Calu3 (cell line): ENCODE measurements at places on chromosomes 11 and 22. TPM values are rescaled to one million over a fixed set of nuclear protein-coding genes. Genes with fewer than 3 reads are reported as not detected.

- peaks cover 25% of the 10 kb centered on the region for H3K4me1 ChIP-seq
- H3K27me3 ChIP-seq = peaks cover 9% of the 10 kb centered on the region
- H3K27ac ChIP-seq = no peak overlapping the region
- peak overlapping the region; percentile 86 for H3K4me3 ChIP-seq
Observed at GRCh38 chr22:20395907-20396287, 1.9 kb downstream of the ZNF74 start.

DNA sequence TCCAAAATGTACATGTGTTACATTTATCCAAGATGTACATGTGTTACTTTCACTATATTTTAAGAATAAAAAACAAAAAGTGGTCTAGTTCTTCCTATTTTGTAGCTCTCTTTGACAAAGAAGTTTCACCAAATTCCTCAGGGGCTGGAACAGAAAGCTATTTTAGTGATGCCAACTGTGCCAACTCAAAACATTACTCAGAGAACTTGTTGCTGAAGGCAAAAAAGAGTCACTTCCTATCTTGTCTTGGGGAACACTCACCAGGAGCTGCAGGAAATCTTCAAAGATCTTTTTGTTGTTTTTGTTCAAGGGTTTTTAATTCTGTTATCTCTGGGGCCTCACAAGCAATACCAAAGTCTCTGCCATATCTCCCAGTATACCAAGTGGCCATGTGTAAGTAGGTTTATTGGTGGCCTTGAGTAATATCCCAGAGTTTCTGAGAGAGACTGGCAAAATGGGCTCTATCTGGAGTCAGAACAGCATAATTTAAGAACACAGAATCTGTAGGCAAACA lies 13.6 kb upstream of the EED start:
- no peak overlapping the region for H3K27ac ChIP-seq
- no peak for DNase-seq
- peaks cover 8% of the 10 kb centered on the region for H3K4me1 ChIP-seq
- H3K36me3 ChIP-seq = no peaks in the 10 kb centered on the region
- H3K27me3 ChIP-seq = no peaks in the 10 kb centered on the region

- no peak overlapping the region for H3K27ac ChIP-seq
- no peaks in the 10 kb centered on the region for H3K27me3 ChIP-seq
- DNase-seq = no peak
- H3K4me1 ChIP-seq = no peaks in the 10 kb centered on the region
- no peak overlapping the region for H3K4me3 ChIP-seq
- H3K36me3 ChIP-seq = peaks cover 38% of the 10 kb centered on the region
Observed at GRCh38 chr22:45757068-45757467, 85.4 kb downstream of the ATXN10 start.

DNA sequence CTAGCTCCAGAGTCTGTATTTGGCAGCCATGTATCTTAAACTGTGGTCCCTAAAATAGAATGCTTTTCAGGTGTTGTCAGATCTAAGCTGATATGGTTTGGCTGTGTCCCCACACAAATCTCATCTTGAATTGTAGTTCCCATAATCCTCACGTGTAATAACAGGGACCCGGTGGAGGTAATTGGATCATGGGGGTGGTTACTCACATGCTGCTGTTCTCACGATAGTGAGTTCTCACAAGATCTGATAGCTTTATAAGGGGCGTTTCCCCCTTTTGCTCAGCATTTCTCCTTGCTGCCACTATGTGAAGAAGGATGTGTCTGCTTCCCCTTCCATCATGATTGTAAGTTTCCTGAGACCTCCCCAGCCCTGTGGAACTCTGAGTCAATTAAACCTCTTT lies 199.9 kb upstream of the ISX start:
- no peak overlapping the region for H3K27ac ChIP-seq
- H3K4me3 ChIP-seq = no peak overlapping the region
- H3K4me1 ChIP-seq = no peaks in the 10 kb centered on the region
- H3K36me3 ChIP-seq = no peaks in the 10 kb centered on the region
- no peaks in the 10 kb centered on the region for H3K27me3 ChIP-seq

DNA sequence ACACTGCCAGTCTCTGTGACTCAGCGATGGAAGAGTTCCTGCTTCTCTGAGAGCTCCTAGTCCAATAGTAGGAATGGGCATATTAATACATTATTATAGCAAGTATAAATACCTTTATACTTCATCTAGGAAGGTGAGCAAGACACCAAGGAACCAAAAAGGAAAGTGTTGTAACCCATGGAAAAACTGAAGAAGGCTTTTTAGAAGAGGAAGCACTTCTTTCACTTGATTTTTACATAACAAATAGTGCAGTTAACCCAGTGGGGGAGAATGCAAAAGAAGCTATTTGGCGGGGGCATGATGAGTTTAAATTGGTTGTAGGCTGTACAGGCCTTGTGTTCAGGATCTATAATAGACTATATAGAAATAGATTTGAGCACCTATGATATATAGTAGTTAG lies 31.2 kb upstream of the C11orf87 start:
- no peaks in the 10 kb centered on the region for H3K4me1 ChIP-seq
- H3K4me3 ChIP-seq = no peak overlapping the region
- no peaks in the 10 kb centered on the region for H3K27me3 ChIP-seq

GRCh38 chr22:29145321-29146072 lies 60.2 kb upstream of the EMID1 start:
- no peak for DNase-seq
- H3K4me3 ChIP-seq = no peak overlapping the region
- H3K27ac ChIP-seq = no peak overlapping the region
- no peaks in the 10 kb centered on the region for H3K36me3 ChIP-seq
- H3K4me1 ChIP-seq = no peaks in the 10 kb centered on the region

- no peak overlapping the region for H3K4me3 ChIP-seq
- H3K4me1 ChIP-seq = peaks cover 20% of the 10 kb centered on the region
- no peaks in the 10 kb centered on the region for H3K27me3 ChIP-seq
- no peak for DNase-seq
- peaks cover 9% of the 10 kb centered on the region for H3K36me3 ChIP-seq
- no peak overlapping the region for H3K27ac ChIP-seq
Observed at GRCh38 chr11:46537121-46537520, 56.7 kb downstream of the AMBRA1 start.

GRCh38 chr22:26226538-26227297 lies 57.5 kb downstream of the SEZ6L start:
- no peak overlapping the region for H3K27ac ChIP-seq
- peaks cover 66% of the 10 kb centered on the region for H3K27me3 ChIP-seq
- no peaks in the 10 kb centered on the region for H3K4me1 ChIP-seq
- no peak for DNase-seq
- H3K36me3 ChIP-seq = no peaks in the 10 kb centered on the region

DNA sequence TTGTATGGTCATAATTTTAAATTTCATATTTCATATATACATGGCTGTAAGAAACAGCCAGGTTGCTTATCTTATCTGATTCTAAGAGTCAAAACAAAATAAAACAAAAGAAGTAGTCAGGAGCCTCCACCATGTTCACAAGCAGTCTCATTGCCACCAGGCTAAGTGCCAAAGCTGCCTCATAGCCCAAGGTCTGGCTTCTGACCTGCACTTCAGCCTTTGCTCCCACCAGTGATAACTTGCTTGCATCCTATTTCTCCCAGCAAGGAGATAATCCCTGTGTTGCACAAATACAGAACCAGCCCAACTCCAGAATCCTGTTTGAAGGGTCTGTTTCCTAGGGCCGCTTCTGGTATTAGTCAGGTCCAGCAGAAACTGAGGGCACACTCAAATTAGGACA lies 53.9 kb upstream of the TSKU start:
- H3K27ac ChIP-seq = no peak overlapping the region
- H3K4me3 ChIP-seq = no peak overlapping the region
- peaks cover 3% of the 10 kb centered on the region for H3K36me3 ChIP-seq
- no peak for DNase-seq

DNA sequence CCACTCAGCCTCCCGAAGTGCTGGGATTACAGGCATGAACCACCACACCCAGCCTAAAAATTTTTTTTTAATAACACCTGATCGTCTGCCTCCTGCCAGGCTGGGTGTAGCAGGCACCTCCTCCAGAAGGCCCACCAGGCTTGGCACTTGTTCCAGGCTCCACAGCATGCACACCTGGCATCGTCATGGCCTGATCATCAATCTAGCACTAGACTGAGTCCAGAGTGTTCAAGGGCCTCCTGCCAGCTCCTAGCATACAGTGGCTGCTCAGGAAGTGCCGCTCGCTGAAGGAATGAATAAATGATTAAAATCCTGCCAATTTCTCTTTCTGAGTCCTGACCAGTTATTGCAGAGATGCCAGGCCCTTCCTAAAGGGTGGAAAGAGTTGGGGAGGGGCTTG lies 3.5 kb upstream of the PDGFB start:
- H3K4me3 ChIP-seq = no peak overlapping the region
- peaks cover 39% of the 10 kb centered on the region for H3K36me3 ChIP-seq
- peaks cover 37% of the 10 kb centered on the region for H3K4me1 ChIP-seq
- H3K27ac ChIP-seq = no peak overlapping the region

DNA sequence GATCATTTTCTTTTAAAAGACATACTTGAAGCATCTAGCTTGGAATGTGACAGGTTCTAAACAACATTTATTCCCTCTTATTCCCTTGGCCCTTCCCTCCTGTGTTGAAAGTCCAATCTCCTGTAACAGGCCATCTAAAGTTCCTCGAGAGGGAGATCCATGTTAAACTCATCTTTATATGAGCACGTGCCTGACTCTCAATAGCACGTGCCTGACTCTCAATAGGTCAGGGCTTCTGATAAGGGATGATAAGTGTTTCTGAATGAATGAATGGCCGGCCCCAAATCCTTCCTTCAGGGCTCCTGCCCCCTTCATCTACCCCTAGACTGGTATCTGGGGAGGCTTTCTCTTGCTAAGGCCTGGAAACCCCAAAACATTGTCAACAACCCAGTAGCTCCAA lies 27.2 kb downstream of the RPL27A start:
- DNase-seq = no peak
- H3K4me3 ChIP-seq = no peak overlapping the region
- H3K4me1 ChIP-seq = peaks cover 6% of the 10 kb centered on the region
- peaks cover 16% of the 10 kb centered on the region for H3K36me3 ChIP-seq

GRCh38 chr11:126564566-126564965 lies 209.1 kb downstream of the ST3GAL4 start:
- no peak overlapping the region for H3K27ac ChIP-seq
- no peaks in the 10 kb centered on the region for H3K36me3 ChIP-seq
- H3K4me3 ChIP-seq = no peak overlapping the region
- no peaks in the 10 kb centered on the region for H3K4me1 ChIP-seq

GRCh38 chr11:103266167-103266831 lies 157.1 kb downstream of the DYNC2H1 start:
- H3K27me3 ChIP-seq = no peaks in the 10 kb centered on the region
- no peak for DNase-seq
- H3K4me3 ChIP-seq = no peak overlapping the region
- H3K36me3 ChIP-seq = no peaks in the 10 kb centered on the region
- H3K27ac ChIP-seq = no peak overlapping the region

- H3K4me1 ChIP-seq = peaks cover 23% of the 10 kb centered on the region
- H3K36me3 ChIP-seq = peaks cover 32% of the 10 kb centered on the region
- H3K4me3 ChIP-seq = peak overlapping the region; percentile 82
- H3K27ac ChIP-seq = peak overlapping the region; percentile 73
- H3K27me3 ChIP-seq = no peaks in the 10 kb centered on the region
Observed at GRCh38 chr11:82899957-82900276, 313 bp downstream of the PRCP start.

- H3K27ac ChIP-seq = no peak overlapping the region
- no peak overlapping the region for H3K4me3 ChIP-seq
- H3K4me1 ChIP-seq = peaks cover 15% of the 10 kb centered on the region
- H3K36me3 ChIP-seq = no peaks in the 10 kb centered on the region
- H3K27me3 ChIP-seq = no peaks in the 10 kb centered on the region
Observed at GRCh38 chr11:65500387-65501185, 1.7 kb downstream of the MALAT1 start.

DNA sequence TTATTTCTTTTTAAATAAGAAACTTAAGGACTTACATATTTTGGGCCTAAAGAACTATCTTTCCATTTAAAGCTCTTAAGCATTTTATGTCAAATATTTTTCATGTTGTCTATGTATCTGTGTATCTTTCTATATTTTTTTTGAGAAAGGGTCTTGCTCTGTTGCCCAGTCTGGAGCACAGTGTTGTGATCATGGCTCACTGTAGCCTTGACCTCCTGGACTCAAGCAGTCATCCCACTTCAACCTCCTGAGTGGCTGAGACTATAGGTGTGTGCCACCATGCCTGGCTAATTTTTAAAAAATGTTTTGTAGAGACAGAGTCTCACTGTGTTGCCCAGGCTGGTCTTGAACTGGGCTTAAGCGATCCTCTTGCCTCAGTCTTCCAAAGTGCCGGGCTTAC lies 8.0 kb downstream of the STT3A start:
- no peak for DNase-seq
- no peak overlapping the region for H3K27ac ChIP-seq
- H3K4me3 ChIP-seq = no peak overlapping the region
- peaks cover 29% of the 10 kb centered on the region for H3K36me3 ChIP-seq
- no peaks in the 10 kb centered on the region for H3K27me3 ChIP-seq
- H3K4me1 ChIP-seq = peaks cover 4% of the 10 kb centered on the region

DNA sequence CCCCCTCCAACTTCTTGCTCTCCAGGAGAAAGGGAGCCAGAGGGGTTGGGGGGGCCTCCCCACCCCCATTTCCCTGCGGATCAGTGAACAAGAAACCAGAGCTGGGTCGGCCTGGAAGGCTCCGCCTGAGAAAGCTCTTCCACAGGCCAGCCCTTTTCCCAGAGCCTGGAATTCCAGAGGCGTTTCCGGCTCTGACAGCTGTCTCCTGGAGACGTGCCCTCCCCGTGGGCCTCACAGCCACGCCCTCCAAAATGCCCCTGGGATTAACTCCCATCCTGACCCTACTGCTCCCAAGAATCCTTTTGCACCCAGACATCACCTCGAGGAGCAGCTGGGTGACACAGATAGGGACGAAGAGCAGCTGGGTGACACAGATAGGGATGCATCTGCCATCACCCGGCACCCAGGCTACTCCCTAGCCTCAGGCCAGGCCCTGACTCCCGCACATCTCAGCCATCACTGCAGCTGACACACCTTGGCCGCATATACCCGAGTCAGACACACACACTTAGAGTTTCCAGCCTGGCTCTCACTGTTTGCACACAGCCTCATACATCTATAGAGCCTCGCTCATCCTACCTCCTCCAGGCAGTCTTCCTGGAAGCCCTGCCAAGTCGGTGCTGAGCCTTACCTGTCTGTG lies 7.6 kb upstream of the CDC42EP1 start:
- peaks cover 46% of the 10 kb centered on the region for H3K4me1 ChIP-seq
- H3K27me3 ChIP-seq = no peaks in the 10 kb centered on the region
- peaks cover 20% of the 10 kb centered on the region for H3K36me3 ChIP-seq
- H3K4me3 ChIP-seq = no peak overlapping the region

ZNF280B gene
- 4.0 and 4.6 TPM in 2 replicates for total RNA-seq

JHY gene
- 2.7 and 3.5 TPM in 2 replicates for total RNA-seq

OR52E6 gene
- total RNA-seq = not detected in 2 replicates

ZNF214 gene
- total RNA-seq = 3.0 and 3.1 TPM in 2 replicates

TUB gene
- 1.5 and 2.2 TPM in 2 replicates for total RNA-seq

MRGPRE gene
- not detected in 2 replicates for total RNA-seq

CDC42BPG gene
- total RNA-seq = 26.5 and 33.0 TPM in 2 replicates

MUC5AC gene
- 51.2 and 145 TPM in 2 replicates for total RNA-seq

TSSK2 gene
- not detected in 2 replicates for total RNA-seq

GSTT2B gene
- 3.6 and 5.4 TPM in 2 replicates for total RNA-seq
